ENCODE measurements at places on chromosomes 2 and 18. TPM values are rescaled to one million over a fixed set of nuclear protein-coding genes. Genes with fewer than 3 reads are reported as not detected.

GRCh38 chr2:119484834-119485233 is 39.4 kb downstream of the SCTR start:
- peaks cover 13% of the 10 kb centered on the region for H3K27me3 ChIP-seq
- no peak overlapping the region for H3K4me3 ChIP-seq
- no peak overlapping the region for H3K27ac ChIP-seq
- no peaks in the 10 kb centered on the region for H3K36me3 ChIP-seq

DNA sequence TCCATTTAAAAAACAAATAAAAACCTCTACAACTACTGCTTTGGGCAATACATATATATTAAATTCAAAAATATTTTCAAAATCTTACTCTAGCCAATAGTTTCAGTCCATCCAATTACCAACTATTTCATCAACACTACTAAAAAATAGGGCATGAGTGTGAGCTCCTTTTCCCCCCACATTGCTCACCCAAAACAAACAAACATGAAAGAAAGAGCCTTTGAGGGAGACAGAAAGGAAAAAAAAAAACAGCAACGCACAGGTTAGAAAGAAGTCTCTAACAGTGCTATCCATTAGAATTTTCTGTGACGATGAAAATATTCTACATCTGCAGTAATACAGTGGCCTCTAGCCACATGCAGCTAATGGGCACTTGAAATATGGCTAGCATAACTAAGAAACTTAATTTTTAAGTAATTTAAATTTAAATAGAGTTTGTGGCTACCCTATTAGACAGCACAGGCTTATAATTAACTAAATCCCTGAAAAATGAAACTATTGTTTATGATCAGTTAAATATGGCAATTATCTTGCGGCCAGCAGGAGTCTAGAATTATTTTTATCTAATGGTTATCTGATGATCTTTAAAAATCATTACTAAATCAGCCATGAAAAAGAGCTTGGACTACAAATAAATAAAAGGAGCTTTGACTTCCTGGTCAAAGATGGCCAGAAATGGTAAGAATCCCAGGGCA is 59.2 kb downstream of the RBMS1 start:
- H3K27ac ChIP-seq: no peak overlapping the region
- DNase-seq: no peak
- no peaks in the 10 kb centered on the region for H3K36me3 ChIP-seq
- H3K27me3 ChIP-seq: no peaks in the 10 kb centered on the region
- H3K4me3 ChIP-seq: no peak overlapping the region

DNA sequence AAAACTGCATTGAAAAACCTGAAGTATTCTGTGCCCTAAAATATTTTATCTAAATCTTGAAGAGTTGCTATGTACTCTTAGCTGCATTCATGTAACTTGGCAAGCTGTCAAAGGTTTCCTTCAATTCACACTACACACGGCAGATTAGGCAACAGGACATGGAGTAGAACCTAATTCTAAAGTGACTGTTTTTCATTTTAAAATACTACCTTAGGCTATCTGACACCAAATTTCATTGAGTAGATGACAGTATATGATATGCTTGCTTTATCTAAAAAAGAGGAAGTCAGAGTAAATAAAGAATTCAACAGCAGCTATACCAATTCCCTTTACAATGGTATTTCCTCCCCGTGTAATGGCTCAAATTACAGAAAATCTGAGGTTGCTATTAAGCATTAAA is 45.4 kb downstream of the EXOC6B start:
- no peaks in the 10 kb centered on the region for H3K27me3 ChIP-seq
- no peaks in the 10 kb centered on the region for H3K36me3 ChIP-seq
- H3K4me1 ChIP-seq: no peaks in the 10 kb centered on the region
- no peak for DNase-seq
- H3K4me3 ChIP-seq: no peak overlapping the region

DNA sequence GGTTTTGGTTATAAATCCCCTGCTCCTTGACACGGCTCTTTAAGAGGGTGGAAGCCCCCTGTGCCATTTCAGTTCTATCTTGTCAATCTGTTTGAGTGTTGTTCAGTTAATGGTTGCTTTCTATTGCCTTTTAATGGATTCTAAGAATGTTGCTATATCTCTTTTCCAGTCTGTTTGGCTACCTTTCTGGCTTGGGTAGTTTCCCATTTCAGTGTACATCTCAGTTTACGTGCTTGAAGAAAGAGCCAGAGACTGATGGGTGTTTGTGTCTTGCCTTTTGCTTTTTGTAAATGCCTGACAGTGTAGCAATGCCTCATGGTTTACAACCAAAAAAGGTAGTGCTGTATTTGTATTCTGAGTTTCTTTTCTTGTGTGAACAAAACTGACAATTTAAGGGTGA is 45.3 kb downstream of the SPATS2L start:
- H3K27ac ChIP-seq: no peak overlapping the region
- H3K4me3 ChIP-seq: no peak overlapping the region
- H3K36me3 ChIP-seq: no peaks in the 10 kb centered on the region
- H3K4me1 ChIP-seq: no peaks in the 10 kb centered on the region
- no peaks in the 10 kb centered on the region for H3K27me3 ChIP-seq

DNA sequence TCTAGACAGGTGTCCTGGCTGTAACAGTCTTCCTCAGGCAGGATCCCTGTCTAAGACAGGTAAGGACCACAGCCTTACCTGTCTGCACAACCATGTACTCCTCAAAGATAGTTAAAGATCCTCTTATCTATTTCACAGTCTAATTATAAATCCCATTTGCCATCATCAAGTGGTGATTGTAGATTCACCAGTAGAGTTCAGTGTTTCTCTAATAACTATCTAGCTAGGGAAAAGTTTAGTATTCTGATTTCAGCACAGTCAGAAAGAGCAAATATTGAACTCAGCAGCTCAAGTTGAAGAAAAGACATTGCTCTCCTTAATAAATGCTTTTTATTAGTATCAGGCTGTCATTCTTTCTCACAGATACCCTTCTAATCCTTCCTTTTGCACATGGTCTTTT is 1305.5 kb upstream of the NXPH2 start:
- H3K4me1 ChIP-seq: no peaks in the 10 kb centered on the region
- no peaks in the 10 kb centered on the region for H3K36me3 ChIP-seq
- no peaks in the 10 kb centered on the region for H3K27me3 ChIP-seq
- H3K4me3 ChIP-seq: no peak overlapping the region

DNA sequence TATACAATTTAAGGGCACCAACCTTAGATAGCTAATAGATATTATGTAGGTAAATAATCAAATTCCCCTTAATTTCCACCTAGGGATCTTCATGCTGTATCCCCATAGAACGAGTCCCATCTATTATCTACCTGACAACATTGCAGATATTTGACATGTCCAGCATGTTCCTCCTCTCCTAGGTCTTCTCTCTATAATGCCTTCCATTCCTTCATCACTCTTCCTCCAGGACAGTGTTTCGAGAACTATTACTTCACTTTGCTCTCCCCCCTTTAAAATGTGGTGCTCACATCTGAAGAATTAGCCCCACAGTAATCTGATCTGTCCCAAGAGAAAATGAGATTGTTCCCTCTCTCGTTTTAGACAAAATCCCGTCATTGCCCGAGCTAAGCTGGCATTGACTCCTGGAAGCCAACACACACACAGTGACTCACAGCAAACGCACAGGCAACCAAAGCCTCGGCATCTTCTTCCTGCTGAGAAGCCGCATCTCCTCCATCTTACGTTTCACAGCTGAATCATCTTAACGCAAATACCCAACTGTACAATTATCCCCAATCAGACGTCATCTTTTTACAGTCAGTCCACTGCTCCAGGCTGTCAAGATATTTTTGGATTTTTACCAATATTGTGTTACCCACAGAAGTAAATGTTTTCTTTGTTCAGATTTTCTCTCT is 162.9 kb upstream of the AGAP1 start:
- no peaks in the 10 kb centered on the region for H3K36me3 ChIP-seq
- DNase-seq: no peak
- H3K4me3 ChIP-seq: no peak overlapping the region
- no peak overlapping the region for H3K27ac ChIP-seq
- H3K4me1 ChIP-seq: no peaks in the 10 kb centered on the region

DNA sequence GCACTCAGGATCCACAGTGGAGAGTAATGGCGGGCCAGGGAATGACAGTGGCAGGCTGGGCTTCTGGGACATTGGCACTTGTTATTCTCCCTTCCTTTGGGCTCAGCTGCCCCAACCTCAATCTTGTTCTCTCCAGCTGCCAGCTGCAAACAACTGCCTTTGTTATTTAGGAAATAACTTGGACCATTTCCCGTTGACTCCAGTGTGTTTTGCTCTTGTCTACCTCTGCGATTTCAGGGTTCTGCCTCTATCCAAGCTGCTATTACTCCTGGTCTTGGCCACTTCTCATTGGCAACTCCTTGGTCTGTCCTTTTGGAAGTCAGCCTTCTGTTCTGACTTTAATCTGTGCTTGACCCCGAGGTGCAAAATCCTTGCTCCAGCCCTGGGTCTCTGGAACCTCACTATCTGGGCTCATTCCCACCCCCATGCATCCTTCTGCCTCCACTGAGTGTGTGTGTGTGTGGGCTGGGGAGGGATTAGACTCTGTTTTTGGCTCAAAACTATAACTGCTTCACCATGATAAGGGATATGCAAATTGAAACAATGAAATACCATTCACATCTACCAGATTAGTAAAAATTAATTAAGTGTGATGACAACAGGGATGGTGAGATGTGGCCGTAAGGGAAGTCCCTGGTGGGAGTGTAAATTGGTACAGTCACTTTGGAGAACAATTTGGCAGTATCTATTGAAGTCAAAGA is 134.1 kb upstream of the CXCR4 start:
- DNase-seq: no peak
- H3K36me3 ChIP-seq: no peaks in the 10 kb centered on the region
- no peaks in the 10 kb centered on the region for H3K4me1 ChIP-seq

GRCh38 chr18:60892855-60893254 is 440.4 kb upstream of the CDH20 start:
- no peaks in the 10 kb centered on the region for H3K36me3 ChIP-seq
- H3K27me3 ChIP-seq: no peaks in the 10 kb centered on the region
- DNase-seq: no peak
- no peak overlapping the region for H3K27ac ChIP-seq
- H3K4me1 ChIP-seq: no peaks in the 10 kb centered on the region

- H3K27me3 ChIP-seq: no peaks in the 10 kb centered on the region
- no peak overlapping the region for H3K27ac ChIP-seq
- DNase-seq: no peak
- no peaks in the 10 kb centered on the region for H3K36me3 ChIP-seq
- H3K4me1 ChIP-seq: no peaks in the 10 kb centered on the region
Measured at GRCh38 chr2:212089873-212090272, 448.7 kb downstream of the ERBB4 start.

DNA sequence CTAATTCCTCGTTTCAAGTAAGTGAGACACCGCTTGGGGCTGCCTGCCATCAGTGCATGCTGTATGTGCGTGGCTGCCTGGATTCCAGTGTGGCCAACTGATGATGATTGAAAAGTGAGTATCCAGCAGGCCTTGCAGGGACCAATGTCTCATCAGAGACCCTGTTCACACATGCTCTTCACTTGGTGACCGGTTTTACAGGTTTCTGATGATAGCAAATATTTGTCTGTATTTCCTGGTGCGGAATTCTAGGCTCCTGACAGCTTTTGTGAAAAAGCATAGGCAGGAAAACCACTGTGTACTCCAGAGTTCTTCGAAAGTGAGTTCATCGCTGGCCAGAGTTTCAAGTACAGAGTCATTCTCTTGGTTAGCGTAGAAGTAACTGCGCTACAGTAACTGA is 13.8 kb upstream of the YWHAQ start:
- H3K27ac ChIP-seq: no peak overlapping the region
- no peak overlapping the region for H3K4me3 ChIP-seq
- no peak for DNase-seq
- peaks cover 15% of the 10 kb centered on the region for H3K4me1 ChIP-seq
- H3K36me3 ChIP-seq: no peaks in the 10 kb centered on the region

DNA sequence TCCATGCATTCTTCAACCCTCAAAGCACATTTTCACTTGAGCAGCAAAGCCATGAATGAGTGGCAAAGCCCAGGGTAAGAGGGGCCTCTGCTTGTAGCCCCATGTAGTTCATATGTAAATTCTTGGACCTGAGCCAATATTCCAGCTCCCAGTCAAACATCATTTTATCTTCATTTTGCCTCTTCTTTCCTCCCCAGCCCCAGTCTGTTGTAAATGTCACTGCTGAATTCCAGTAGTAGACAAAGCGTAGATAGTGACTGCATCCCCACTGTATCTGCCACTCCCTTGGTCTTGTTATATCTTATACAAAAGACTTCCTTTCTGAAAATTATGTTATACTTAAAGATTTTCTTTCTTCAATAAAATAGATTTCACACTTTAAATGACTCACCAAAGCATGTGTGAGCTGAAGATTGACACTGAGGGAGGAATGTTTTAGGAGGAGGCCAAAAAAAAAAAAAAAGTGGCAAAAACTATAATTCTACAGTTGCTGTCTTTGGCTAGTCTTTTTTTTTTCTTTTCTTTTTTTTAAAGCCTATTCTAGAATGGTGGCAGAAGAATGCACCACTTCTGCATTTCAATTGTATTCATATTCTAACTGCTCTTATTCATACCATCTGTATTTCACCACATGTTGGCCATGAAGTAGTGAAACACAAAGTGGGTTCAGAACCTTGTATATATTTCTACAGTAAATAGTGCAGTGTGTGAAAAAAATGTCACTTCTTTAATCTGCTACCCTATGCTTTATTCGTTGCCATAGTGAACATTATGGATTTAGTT is 306.1 kb downstream of the CPS1 start:
- no peaks in the 10 kb centered on the region for H3K27me3 ChIP-seq
- no peaks in the 10 kb centered on the region for H3K36me3 ChIP-seq
- H3K4me1 ChIP-seq: no peaks in the 10 kb centered on the region
- H3K4me3 ChIP-seq: no peak overlapping the region
- H3K27ac ChIP-seq: no peak overlapping the region

GRCh38 chr2:149860276-149860921 is 272.8 kb upstream of the MMADHC start:
- H3K36me3 ChIP-seq: no peaks in the 10 kb centered on the region
- no peaks in the 10 kb centered on the region for H3K4me1 ChIP-seq

GRCh38 chr2:207046724-207047123 is 107.4 kb downstream of the CPO start:
- peaks cover 4% of the 10 kb centered on the region for H3K4me1 ChIP-seq
- no peaks in the 10 kb centered on the region for H3K36me3 ChIP-seq
- peaks cover 2% of the 10 kb centered on the region for H3K27me3 ChIP-seq
- no peak overlapping the region for H3K4me3 ChIP-seq
- no peak overlapping the region for H3K27ac ChIP-seq
- no peak for DNase-seq

- H3K4me1 ChIP-seq: no peaks in the 10 kb centered on the region
- no peak for DNase-seq
- H3K4me3 ChIP-seq: no peak overlapping the region
Measured at GRCh38 chr2:161004379-161004778, 155.8 kb upstream of the TANK start.

GRCh38 chr2:101258804-101259203 is 6.1 kb downstream of the CNOT11 start:
- H3K36me3 ChIP-seq: peaks cover 48% of the 10 kb centered on the region
- no peak overlapping the region for H3K27ac ChIP-seq
- DNase-seq: no peak
- H3K27me3 ChIP-seq: no peaks in the 10 kb centered on the region

- no peaks in the 10 kb centered on the region for H3K27me3 ChIP-seq
- H3K27ac ChIP-seq: no peak overlapping the region
- no peaks in the 10 kb centered on the region for H3K4me1 ChIP-seq
- DNase-seq: no peak
Measured at GRCh38 chr2:44826601-44827000, 114.9 kb upstream of the SIX3 start.

The IL37 gene
- total RNA-seq: not detected

The PPIL3 gene
- total RNA-seq: 36.4 TPM

The RFTN2 gene
- 0.12 TPM for total RNA-seq

The PSMG2 gene
- 50.3 TPM for total RNA-seq

The MYL12A gene
- 435 TPM for total RNA-seq

The RESP18 gene
- total RNA-seq: not detected

The TEKT4 gene
- not detected for total RNA-seq

The LIMS4 gene
- not detected for total RNA-seq

The CGREF1 gene
- total RNA-seq: 0.21 TPM

Data from T-cell (primary cell).